Immature natural killer cell (primary cell): ENCODE measurements at places on chromosomes 5 and 9. TPM values are rescaled to one million over a fixed set of nuclear protein-coding genes. Genes with fewer than 3 reads are reported as not detected.

DNA sequence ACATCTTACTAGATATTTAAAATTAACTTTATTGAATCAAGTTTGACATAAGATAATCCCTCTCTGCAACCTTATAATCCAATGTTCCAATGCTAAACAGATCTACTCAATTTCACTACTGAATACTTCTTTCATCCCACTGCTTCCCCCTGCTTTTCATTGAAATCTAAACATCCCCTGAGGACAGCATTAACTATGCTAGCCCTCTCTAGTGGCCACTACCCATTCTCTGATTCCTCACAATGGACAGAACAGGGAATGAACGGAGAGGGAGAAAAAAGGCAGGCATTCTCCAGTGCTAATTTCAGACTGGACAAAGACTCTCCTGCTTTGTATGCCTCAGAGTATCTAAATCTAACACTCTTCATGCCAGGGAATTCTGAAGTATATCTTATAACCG lies 54.3 kb upstream of the RGS7BP start:
- H3K4me1 ChIP-seq: no peaks in the 10 kb centered on the region
- H3K36me3 ChIP-seq: no peaks in the 10 kb centered on the region
- H3K27ac ChIP-seq: no peak overlapping the region
- H3K27me3 ChIP-seq: no peaks in the 10 kb centered on the region

DNA sequence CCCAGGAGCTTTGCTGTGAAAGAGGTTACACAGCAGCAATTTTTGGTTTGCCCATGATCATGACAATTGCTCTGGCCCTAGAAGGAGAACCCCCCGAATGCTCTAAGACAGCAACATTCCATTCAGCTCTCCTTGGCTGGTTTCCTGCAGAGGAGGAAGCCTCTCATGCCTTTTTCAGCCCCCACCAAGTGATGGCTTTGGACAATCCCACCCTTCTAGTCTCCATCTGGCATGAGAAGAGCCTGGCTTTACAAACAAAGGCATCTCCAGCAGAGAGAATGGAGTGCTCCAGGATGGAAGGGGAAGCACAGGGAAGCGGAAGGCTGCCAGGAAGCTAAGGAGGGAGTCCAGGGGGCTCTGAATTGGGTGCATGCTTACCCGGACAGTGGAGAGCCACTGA lies 98.4 kb downstream of the CRB2 start:
- no peak for DNase-seq
- no peaks in the 10 kb centered on the region for H3K4me1 ChIP-seq
- H3K27me3 ChIP-seq: peaks cover 2% of the 10 kb centered on the region
- H3K27ac ChIP-seq: no peak overlapping the region

DNA sequence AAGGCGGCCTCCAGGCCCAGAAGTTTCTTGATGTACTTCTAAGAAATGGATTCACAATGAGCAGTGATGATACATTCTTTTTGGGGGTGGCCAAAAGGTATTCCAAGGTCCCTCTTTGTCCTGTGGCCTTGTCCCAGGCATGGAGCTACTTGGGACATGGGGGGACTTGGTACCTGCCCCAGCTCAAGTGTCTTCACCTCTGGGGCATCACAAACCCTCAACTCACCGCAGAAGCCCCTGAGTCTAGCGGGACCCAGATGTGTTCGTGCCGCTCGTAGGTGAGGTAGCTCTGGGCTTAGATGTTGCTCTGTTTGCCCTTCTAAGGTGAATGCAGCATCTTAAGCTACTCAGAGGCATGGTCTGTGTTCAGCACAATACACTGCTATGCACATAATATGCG lies 338.0 kb upstream of the IRX4 start:
- H3K4me3 ChIP-seq: no peak overlapping the region
- no peaks in the 10 kb centered on the region for H3K27me3 ChIP-seq
- no peak for DNase-seq
- no peak overlapping the region for H3K27ac ChIP-seq
- H3K36me3 ChIP-seq: no peaks in the 10 kb centered on the region

DNA sequence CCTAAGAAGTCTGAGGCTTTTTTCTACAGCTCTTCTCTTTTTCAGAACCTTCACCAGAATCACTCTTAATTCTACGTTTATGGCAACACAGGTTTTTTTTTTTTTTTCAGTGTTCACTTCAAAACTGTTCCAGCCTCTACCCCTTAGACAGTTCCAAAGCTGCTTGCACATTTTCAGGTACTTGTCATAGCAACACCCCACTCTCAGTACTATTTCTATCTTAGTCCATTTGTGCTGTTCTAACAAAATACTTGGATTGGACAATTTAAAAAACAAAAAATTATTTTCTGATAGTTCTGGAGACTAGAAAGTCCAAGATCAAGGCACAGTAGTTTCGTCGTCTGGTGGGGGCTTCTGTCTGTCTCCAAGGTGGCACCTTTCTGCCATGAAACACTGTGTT lies 340.9 kb upstream of the RPS23 start:
- no peaks in the 10 kb centered on the region for H3K36me3 ChIP-seq
- no peak overlapping the region for H3K27ac ChIP-seq
- H3K4me3 ChIP-seq: no peak overlapping the region
- peaks cover 9% of the 10 kb centered on the region for H3K4me1 ChIP-seq

GRCh38 chr9:94577571-94577970 lies 16.1 kb downstream of the FBP2 start:
- no peak overlapping the region for H3K27ac ChIP-seq
- no peaks in the 10 kb centered on the region for H3K4me1 ChIP-seq
- DNase-seq: no peak

DNA sequence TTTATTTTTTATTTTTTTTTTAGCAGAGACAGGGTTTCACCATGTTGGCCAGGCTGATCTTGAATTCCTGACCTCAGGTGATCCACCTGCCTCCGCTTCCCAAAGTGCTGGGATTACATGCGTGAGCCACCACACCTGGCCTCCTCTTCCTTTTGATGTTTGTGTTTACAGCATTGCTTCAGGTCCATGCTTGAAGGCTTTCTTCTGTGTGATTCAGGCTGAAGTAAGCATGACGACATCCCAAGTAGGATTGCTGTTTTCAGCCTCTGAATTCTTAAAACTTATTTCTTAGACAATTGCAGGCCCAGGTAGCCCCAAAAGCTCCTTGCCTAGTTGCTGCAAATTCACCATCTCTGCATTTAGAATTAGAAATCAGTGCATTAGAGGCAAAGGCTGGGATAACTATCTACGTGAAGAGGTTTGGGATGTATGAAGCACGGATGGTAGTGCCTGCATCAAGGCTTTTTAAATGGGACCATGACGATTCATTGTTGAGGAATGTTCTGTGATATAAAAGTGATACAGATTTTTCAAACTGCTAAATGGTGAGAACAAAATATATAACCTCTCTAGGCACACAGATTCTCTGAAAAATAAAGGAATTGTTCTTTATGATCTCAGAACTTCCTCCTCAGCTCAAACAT lies 3.0 kb upstream of the ETF1 start:
- peak overlapping the region; percentile 48 for H3K4me3 ChIP-seq
- H3K27me3 ChIP-seq: peaks cover 16% of the 10 kb centered on the region
- peaks cover 67% of the 10 kb centered on the region for H3K4me1 ChIP-seq
- peak overlapping the region; percentile 82 for H3K27ac ChIP-seq
- DNase-seq: no peak

- H3K36me3 ChIP-seq: no peaks in the 10 kb centered on the region
- no peaks in the 10 kb centered on the region for H3K4me1 ChIP-seq
- no peak for DNase-seq
- H3K4me3 ChIP-seq: no peak overlapping the region
Measured at GRCh38 chr5:16691731-16692130, 74.9 kb upstream of the RETREG1 start.

GRCh38 chr9:110143485-110143884 lies 64.5 kb downstream of the C9orf152 start:
- no peak for DNase-seq
- H3K27ac ChIP-seq: peak overlapping the region; percentile 84
- H3K27me3 ChIP-seq: peaks cover 3% of the 10 kb centered on the region
- peak overlapping the region; percentile 49 for H3K4me3 ChIP-seq
- H3K36me3 ChIP-seq: no peaks in the 10 kb centered on the region

Gene SLC36A2
- not detected for polyA plus RNA-seq

Gene IL13
- polyA plus RNA-seq: 0.28 TPM

- H3K36me3 ChIP-seq: peaks cover 5% of the 10 kb centered on the region
- DNase-seq: peak; percentile 82
- peaks cover 48% of the 10 kb centered on the region for H3K4me1 ChIP-seq
- peak overlapping the region; percentile 96 for H3K4me3 ChIP-seq
Measured at GRCh38 chr5:43603344-43604217, 601 bp downstream of the NNT start.

- no peak overlapping the region for H3K27ac ChIP-seq
- no peaks in the 10 kb centered on the region for H3K4me1 ChIP-seq
Measured at GRCh38 chr5:145586661-145587307, 248.4 kb downstream of the PRELID2 start.

DNA sequence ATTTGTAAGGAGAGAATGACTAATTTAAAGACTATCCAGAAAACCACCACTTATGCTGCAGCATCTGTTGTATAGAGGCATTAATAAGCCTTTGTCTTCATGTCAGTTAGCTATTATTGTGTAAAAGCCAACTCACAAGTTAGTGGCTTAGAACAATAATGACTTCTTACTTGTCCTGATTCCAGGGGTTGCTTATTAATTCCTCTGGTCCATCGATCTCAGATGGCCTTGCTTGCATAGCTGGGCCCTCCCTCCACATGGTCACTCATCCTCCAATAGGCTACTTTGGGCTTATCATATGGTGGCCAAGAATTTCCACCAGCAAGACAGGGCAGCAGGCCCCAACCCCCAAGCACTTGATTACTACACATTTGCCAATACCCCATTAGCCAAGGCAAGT lies 44.5 kb upstream of the STK32A start:
- H3K4me3 ChIP-seq: no peak overlapping the region
- H3K27me3 ChIP-seq: peaks cover 19% of the 10 kb centered on the region
- H3K36me3 ChIP-seq: no peaks in the 10 kb centered on the region
- H3K4me1 ChIP-seq: peaks cover 1% of the 10 kb centered on the region

DNA sequence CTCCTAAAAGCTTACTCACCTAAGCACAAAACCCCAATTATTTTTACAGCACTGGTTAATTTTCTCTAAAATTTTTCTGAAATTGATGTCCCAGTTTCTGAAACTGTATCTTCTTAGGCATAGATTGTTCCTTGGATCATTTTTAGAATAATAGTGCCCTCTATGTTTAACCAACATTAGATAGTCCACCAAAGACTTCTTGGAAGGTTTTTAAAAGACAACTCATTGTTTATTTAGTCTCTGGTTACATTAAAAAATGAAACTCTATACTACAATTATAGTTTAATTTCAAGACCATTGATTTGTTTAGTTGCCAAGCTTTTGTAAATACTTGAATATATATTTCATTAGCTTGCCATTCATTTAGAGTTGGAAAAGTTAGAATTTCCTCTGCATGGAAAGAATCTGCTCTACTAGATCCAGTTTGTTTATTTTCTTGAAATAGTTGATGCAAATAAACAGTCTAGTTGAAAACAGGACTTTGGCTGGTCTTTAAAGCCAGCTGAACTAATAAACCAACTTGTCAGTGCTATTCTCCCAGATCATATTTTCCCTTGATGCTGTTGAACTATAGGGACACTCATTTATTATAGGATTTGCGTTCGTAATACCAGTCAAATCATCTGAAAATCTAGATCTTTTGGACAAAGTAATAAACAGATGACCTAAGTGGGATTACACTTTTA lies 990.5 kb downstream of the TLE1 start:
- H3K4me1 ChIP-seq: no peaks in the 10 kb centered on the region
- H3K4me3 ChIP-seq: no peak overlapping the region
- no peak overlapping the region for H3K27ac ChIP-seq
- H3K36me3 ChIP-seq: no peaks in the 10 kb centered on the region
- no peak for DNase-seq

DNA sequence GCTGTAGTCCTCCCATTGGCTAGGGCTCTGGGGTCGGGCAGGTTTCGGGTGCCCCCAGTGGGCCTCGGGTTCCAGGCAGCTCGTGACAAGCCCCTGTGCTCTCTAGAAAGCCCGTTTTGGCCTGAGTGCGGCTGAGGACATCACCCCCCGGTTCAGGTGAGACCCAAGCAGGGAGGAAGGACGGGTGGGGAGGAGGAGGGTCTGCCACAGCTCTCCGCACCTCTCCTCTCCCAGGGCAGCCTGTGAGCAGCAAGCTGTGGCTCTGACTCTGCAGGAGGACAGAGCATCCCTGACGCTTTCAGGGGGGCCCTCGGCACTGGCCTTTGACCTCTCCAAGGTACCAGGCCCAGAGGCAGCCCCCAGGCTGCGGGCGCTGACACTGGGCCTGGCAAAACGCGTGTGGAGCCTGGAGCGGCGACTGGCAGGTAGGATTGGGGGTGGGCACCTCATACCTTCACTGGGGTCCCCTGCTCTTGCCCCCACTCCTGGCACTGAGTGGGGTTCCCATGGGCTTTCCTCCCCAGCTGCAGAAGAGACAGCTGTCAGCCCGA lies 672 bp downstream of the PAXX start:
- peaks cover 5% of the 10 kb centered on the region for H3K27me3 ChIP-seq
- peak overlapping the region; percentile 97 for H3K27ac ChIP-seq
- no peak for DNase-seq
- peak overlapping the region; percentile 89 for H3K4me3 ChIP-seq

Gene SPOCK1
- polyA plus RNA-seq: not detected

Gene GLDC
- not detected for polyA plus RNA-seq

DNA sequence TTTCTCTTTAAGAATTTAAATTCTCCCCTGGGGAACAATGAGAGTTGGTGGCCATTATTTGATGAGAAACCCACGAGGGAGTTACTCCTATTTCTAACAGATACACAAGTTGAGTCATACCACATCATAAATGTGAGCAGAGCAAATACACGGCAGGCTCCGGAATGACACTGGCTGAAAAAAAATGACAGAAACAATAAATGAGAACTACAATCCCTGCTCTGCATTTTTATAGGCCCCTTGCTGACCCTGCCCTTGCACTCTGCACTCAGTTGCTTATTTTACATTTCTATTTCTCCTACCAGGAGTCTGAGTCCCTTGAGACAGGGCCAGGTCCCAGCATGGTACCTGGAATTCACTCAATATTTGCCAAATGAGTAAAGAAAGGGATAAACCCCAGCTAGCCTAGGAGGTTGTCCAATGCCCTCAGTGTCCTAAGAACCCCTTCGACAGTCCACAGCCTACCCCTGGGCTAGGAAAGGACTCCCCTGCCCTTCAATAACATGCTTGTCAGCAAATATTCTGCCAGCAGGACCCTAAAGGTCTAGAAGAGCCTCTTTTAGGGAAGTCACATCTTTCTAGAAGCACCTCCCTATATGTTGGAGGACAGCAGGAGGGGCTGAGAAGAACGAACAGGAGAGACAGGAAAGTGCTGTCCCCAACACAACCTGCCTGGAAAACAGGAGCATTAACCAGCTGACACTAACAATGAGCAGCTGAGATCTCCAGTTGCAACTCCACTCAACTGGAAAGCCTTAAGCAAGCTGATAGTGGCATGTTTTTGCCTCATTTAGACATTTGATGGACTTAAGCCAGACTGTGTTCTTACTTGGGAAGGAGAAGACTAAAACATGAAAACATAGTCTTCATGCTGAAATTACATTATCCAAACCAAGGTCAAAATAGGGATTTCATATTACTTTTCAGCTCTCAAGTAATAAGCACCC lies 191.2 kb downstream of the ACTL7B start:
- DNase-seq: no peak
- H3K27me3 ChIP-seq: no peaks in the 10 kb centered on the region
- no peak overlapping the region for H3K27ac ChIP-seq
- H3K4me1 ChIP-seq: no peaks in the 10 kb centered on the region
- H3K36me3 ChIP-seq: no peaks in the 10 kb centered on the region
- no peak overlapping the region for H3K4me3 ChIP-seq
